Vagina (tissue), 2 donors: ENCODE measurements at places on chromosomes 6 and 20. TPM values are rescaled to one million over a fixed set of nuclear protein-coding genes. Genes with fewer than 3 reads are reported as not detected.

GRCh38 chr6:140276133-140276532 is 901.7 kb upstream of the CITED2 start:
- no peak for DNase-seq

GRCh38 chr6:40436685-40437604 is 150.2 kb downstream of the LRFN2 start:
- no peak for DNase-seq

GRCh38 chr20:36112112-36112511 is 42.4 kb upstream of the EPB41L1 start:
- no peak for DNase-seq

NELFE gene
- 100 TPM for total RNA-seq

- no peak for DNase-seq
Observed at GRCh38 chr6:47502920-47503319, 25.3 kb downstream of the CD2AP start.

DNA sequence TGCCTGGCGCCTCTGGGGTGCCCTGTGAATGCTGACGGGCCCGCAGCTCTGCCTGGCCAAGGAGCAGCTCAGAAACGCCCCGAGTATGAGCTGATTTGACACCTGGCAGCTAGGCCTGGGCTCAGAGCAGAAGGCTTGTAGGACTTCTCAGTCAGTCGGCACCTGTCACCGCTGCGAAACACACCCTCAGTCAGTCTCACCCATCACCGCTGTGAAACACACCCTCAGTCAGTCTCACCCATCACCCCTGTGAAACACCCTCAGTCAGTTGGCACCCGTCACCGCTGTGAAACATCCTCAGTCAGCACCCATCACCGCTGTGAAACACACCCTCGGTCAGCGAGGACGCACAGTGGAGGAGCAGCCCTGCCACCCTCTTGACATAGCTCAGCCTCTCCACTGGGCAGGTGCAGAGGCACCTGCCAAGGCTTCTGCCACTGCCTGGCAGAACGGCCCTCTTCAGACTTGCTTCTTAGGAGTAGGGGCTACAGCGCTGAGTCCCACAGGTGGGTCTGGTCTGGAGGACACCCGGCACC is 109.0 kb downstream of the PSMB1 start:
- no peak for DNase-seq

RSPH9 gene
- 0.74 TPM for total RNA-seq

- no peak for DNase-seq
Observed at GRCh38 chr20:9453201-9453600, 61.2 kb upstream of the LAMP5 start.

SCGN gene
- total RNA-seq, result not detected

C6orf163 gene
- 2.0 TPM for total RNA-seq

- DNase-seq, result no peak
Observed at GRCh38 chr6:5006222-5006621, 2.4 kb upstream of the RPP40 start.

DNA sequence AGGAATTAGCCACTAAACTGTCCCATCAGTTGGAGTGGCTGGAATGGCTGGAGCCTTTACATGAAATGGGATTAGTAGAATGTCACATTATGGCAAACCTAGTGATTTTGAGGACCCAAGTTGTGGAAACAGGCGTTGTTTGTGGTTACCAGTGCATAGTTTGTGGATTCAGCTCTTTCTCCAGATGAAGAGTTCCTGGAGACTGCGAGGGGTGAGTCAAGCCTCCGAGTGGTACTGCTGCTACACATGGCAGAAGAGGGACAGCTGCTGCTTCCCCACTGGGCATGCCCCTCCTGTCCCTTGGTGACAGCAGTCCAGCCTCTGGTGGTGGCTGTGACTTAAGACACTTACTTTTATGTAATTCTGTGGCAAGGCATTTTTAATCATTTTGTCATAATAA is 94.2 kb upstream of the SCP2D1 start:
- DNase-seq, result no peak

DNA sequence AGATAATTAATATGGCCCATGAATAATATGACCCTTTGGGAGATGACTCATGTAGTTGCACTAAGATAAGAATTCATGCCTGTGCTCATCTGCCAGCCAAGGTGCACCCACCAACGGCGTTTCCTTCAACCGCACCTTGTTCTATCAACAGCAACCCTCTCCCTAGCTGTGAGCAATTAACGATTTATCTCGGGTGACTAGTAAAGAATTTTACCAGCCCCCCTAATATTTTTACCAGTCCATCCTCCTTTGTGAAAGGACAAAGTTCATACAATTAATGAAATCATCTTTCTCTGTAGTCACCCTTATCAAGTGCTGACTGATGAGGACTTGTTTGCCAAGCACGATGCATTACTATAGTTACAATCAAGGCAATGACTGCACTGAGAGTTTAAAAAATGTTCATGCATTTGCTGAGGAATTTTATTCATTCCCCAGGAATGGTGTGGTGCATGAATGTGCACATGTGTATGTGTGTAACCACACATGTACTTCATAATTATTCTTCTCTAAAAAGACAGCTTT is 118.7 kb downstream of the SMOC2 start:
- DNase-seq, result no peak

DNA sequence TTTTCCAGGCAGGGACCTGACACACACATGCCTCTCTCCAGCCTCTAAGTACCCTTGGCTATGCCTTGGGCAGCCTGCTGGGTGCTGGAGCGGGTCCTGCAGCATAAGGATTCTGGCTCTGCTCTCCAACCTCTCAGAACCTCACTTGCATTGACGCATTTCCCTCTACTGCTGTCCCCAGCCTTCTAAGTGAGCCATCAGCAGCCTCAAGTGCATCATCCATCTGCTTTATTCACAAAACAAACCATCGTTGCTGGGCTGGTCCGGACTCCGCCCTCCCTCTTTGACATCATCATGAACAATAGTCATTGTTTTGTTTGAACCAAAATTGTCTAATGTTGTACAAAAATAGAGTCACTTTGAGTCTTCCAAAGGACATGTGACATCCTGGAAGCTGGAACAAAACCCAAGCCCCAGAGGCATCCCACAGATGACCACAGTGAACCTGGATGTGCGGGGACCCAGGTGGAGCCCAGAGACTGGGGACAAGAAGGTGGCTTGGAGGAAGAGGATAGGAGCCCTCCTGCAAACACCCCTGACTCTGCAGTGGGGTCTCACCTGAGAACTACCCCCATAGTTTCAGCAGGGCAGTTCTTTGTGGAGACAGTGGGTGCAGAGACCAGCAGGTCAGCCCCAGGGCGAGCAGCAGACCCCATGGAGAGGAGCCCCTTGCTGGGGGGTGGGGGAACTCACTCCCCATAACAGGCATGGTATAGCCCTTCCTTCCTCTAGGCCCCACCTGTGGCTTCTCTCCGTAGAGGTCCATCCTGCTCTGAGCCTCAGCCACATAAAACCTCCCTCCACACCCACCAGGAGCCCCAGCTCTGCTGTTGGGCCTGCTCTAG is 230.1 kb downstream of the SYNDIG1 start:
- peak; percentile 65 for DNase-seq

DNA sequence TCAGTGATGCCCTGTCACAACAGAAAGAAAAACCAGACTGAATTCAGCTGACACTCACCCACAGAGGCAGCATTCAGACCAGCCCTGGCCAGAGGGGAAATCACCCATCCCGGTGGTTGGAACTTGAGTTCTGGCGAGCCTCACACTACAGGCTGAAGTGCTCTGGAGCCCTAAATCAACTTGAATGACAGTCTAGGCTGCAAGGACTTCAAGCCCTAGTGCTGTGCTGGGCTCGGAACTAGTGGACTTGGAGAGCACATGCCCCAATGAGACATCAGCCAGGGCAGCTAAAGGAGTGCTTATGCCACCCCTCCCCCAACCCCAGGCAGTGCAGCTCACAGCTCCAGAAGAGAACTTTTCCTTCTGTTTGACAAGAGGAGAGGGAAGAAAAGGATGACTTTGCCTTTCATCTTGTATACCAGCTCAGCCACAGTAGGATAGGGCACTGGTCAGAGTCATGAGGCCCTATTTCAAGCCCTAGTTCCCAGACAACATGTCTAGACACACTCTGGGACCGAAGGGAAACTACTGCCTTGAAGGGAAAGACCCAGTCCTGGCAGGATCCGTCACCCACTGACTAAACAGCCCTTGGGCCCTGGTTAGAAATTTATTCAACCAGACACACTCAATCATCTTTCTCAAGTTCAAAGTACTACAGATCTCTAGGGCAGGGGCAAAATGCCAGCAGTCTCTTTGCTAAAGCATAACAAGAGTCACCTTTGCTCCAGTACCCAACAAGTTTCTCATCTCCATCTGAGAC is 43.2 kb upstream of the PNRC1 start:
- DNase-seq, result no peak

RBM24 gene
- 2.7 TPM for total RNA-seq

DNA sequence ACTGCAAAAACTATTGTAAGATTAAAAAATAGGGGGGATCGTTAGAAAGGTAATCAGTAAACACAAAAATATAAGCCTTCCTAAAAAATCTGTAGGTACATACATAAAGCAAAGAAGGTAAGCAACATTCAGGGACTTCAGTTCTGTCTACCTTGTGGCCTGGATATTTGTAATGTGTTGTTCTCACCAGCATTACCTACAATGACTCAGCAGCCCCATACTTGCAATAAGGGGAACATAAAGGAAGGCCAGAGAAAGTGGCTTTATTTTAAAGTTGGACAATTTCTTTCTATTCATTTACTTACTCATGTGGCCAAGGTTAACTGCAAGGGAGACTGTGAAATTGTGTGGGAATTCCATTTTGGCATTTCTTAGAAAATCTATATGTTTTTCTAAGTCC is 277.2 kb upstream of the PREP start:
- DNase-seq, result no peak

TSBP1 gene
- total RNA-seq, result not detected

LINC00237 gene
- not detected for total RNA-seq

- no peak for DNase-seq
Observed at GRCh38 chr6:31368461-31368860, 11.5 kb upstream of the HLA-B start.

DNA sequence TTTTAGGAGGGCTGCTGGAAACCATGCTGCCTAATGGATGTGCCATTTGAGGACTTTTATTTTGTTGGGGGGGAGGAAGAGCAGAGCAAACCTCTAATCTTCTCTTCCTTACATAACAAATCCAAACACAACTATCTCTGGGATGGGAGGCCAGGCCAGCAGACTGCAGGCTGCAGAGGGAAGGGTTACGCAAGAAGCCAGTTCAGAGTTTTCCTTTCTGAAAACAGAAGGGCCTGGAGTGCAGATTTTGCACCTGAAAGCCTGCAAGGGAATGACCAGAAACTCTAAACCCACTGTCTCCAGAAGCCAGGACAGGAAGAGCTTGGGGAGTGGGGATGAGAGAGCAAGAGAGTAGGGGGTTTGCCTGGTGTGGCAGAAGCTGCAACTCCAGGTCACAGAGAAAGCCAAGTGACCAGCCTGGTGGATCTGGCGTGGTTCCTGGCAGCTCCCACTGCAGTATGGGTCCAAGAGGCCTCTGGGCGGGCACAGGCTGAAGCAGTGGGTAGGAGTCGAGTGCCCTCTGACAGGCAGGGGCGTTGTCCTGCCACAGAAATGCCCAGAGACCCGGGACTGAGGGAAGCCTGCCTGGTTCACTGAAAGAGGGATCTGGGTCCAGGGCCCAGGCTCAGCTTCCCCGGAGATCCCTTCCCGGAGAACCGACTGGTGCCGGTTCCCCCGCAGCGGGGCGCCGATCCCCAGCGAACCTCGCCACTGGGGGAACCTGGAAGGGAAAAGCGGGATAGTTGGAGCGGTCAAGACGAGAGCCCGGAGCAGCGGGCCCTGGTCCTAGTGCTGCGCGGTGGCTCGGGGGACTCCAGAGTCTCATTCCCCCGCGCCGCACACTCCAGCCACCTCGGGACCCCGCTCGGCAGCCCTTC is 6.7 kb downstream of the MAFB start:
- DNase-seq, result no peak

GRCh38 chr6:167767715-167768107 is 59.0 kb upstream of the AFDN start:
- no peak for DNase-seq

DNMT3B gene
- 1.2 TPM for total RNA-seq

WFDC10A gene
- total RNA-seq, result not detected

GRCh38 chr6:169763308-169763707 is 11.9 kb downstream of the ERMARD start:
- DNase-seq, result no peak

SOBP gene
- 13.3 TPM for total RNA-seq

DNA sequence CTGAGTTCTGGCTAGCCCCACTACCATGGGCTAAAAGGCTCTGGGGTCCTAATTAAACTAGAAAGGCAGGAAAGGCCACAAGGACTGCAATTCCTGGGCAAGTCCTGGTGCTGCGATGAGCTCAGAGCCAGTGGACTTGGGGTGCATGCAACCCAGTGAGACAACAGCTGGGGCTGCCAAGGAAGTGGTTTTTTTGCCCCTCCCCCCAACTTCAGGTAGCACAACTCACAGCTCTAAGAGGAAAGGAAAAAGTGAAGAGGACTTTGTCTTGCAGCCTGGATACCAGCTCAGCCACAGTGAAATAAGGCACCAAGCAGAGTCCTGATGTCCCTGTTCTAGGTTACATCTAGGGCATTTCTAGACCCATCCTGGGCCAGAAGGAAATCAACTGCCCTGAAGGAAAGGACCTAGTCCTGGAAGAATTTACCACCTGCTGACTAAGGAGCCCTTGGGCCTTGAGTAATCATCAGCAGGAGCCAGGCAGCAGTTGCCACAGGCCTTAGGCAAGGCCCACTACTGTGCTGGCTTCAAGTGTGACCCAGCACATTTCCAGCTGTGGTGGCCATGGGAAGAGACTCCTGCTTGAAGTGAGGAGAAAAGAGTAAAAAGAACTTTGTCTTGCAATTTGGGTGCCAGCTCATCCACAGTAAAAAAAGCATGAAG is 358.4 kb downstream of the BTBD3 start:
- DNase-seq, result no peak

GRCh38 chr6:4981761-4982160 is 22.1 kb downstream of the RPP40 start:
- DNase-seq, result no peak

DNA sequence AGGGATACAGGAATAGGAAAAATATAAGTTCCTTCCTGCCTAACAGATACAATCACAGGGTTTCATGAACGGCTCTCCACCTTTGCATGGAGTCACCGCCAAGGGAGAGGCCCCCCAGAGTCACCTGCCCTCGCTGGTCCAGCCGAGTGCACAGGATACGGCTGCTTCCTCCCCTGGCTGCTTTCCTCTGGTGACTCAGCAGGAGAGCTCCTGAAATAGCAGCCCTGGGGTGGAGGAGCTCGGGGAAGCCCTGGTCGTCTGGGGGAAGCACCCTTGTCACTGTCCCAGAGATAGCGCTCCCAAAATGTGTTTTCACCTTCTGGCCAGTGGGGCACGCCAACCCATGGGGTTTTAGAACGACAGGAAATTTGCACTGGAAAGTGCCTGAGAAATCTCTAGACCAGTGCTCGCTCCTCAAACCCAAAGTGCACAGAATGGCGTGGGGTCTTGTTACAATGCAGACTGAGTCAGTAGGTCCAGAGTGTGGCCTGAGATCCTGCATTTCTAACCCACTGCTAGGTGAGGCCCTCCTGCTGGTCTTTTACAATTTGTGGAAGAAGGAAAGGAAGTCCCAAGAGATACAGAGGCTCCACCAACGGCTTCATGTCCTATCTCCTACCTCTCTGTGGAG is 35.9 kb upstream of the FAM50B start:
- DNase-seq, result no peak

SLCO4A1 gene
- 45.9 TPM for total RNA-seq

SYCP2L gene
- total RNA-seq, result 0.25 TPM

SLC35D3 gene
- total RNA-seq, result not detected

GRCh38 chr6:144379356-144379755 is 94.2 kb downstream of the UTRN start:
- no peak for DNase-seq

FAM217A gene
- not detected for total RNA-seq

GRCh38 chr6:105294129-105294528 is 108.8 kb downstream of the PREP start:
- no peak for DNase-seq

GRCh38 chr20:61929561-61929960 is 136.1 kb downstream of the TAF4 start:
- no peak for DNase-seq
